Bladder microvascular endothelial cell (primary cell): ENCODE measurements at places on chromosomes 11 and 22. TPM values are rescaled to one million over a fixed set of nuclear protein-coding genes. Genes with fewer than 3 reads are reported as not detected.

Gene SYNGR1
- total RNA-seq = 0.49 and 1.5 TPM in 2 replicates

Gene FXYD2
- total RNA-seq = 0.31 and 0.32 TPM in 2 replicates

Gene ART1
- total RNA-seq = not detected in 2 replicates

Gene SCGB2A2
- not detected in 2 replicates for total RNA-seq

Gene OR51E1
- not detected in 2 replicates for total RNA-seq

Gene MTFP1
- total RNA-seq = 24.1 and 35.5 TPM in 2 replicates

Gene SAA2
- total RNA-seq = not detected in 2 replicates

Gene KAT5
- total RNA-seq = 35.3 and 41.9 TPM in 2 replicates

Gene LARGE2
- total RNA-seq = not detected in 2 replicates
